ENCODE measurements at places on chromosomes 5 and 9. TPM values are rescaled to one million over a fixed set of nuclear protein-coding genes. Genes with fewer than 3 reads are reported as not detected.

Gene ZDHHC11B
- total RNA-seq, result 1.1 TPM

Gene CDKN2B
- total RNA-seq, result not detected

Gene WDR55
- total RNA-seq, result 24.2 TPM

Gene C9orf50
- total RNA-seq, result not detected

Gene SOHLH1
- total RNA-seq, result not detected

Gene SHISAL2B
- not detected for total RNA-seq

Gene MYOZ3
- not detected for total RNA-seq

Gene TAL2
- not detected for total RNA-seq

Gene DNAJA1
- 278 TPM for total RNA-seq

Gene CCDC183
- total RNA-seq, result 0.74 TPM

Gene CMBL
- total RNA-seq, result 22.2 TPM

Gene CORO2A
- 1.2 TPM for total RNA-seq

Gene FAM221B
- total RNA-seq, result not detected

Gene FOXD4L4
- total RNA-seq, result 0.13 TPM

Gene ZNF883
- total RNA-seq, result 0.90 TPM

Data from A549 treated with ZK216348 at 1 μM for 4 hours (cell line).